PC-3 (cell line): ENCODE measurements at places on chromosomes 16 and 17. TPM values are rescaled to one million over a fixed set of nuclear protein-coding genes. Genes with fewer than 3 reads are reported as not detected.

DNA sequence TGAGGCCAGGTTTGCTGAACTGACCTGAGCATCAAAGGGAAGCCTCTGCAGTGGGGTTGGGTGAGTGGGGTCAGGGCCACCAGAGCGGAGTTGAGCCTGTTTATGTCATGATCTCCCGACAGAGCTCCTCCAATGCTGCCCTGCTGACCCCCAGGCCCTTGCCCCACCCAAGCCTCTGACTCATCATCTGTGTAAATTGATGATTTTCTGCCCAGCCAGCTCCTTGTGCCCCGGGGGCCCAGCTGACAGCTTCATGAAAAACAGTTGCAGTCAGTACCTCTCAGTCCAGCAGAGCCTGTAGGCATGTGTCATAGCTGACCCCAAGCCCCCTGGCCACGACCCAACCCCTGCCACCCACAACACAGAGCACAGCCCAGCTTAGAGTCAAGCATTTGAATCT, 134.9 kb downstream of the CCT6B start:
- DNase-seq = peak; percentile 44

DNA sequence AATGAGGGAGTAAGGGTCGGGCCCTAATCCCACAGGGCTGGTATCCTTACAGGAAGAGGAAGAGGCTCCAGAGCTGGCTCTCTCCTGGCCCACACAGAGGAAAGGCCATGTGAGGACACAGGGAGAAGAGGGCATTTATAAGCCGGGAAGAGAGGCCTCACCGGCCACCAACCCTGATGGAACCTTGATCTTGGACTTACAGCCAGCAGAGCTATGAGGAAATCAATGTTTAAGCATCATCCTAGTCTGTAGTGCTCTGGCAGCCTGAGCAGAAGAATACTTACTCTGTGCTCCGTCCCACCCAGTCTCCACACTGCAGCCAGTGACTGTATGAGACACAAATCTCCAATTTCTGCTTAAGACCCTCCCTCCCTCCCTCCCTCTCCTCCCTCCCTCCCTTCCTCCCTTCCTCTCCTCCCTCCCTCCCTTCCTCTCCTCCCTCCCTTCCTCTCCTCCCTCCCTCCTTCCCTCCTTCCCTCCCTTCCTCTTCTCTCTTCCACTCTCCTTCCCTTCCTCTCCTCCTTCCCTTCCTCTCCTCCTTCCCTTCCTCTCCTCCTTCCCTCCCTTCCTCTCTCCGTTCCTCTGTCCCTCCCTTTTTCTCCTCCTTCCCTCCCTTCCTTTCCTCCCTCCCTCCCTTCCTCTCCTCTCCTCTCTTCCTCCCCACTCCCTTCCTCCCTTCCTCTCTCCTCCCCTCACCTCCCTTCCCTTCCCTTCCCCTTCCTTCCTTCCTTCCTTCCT, 8.9 kb upstream of the TMEM220 start:
- DNase-seq = no peak

- no peak for DNase-seq
Observed at GRCh38 chr17:17527534-17527933, 31.3 kb upstream of the RASD1 start.

- peak; percentile 99 for DNase-seq
Observed at GRCh38 chr17:75693500-75694481, 26.7 kb downstream of the SAP30BP start.

- peak; percentile 45 for DNase-seq
Observed at GRCh38 chr17:28446716-28447395, 26.6 kb upstream of the SLC13A2 start.

DNA sequence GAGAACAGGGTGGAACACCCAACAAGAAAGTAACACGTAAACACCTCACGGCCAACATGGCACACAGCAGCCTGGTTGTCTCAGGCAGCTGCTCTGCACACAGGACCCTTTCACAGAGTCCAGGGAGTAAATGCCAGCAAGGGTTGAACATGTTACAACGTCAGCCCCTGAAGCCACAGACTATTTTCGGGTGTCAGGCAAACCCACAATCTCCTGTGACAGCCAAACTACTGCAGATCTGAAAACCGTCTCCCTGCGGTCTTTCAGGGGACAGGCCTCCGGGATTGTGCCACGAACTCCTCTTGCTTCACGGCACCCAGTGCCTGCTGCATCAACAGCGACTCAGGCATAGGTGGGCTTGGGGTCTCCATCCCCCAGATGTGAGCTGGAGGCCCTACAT, 127.7 kb downstream of the XYLT1 start:
- DNase-seq = no peak

DNA sequence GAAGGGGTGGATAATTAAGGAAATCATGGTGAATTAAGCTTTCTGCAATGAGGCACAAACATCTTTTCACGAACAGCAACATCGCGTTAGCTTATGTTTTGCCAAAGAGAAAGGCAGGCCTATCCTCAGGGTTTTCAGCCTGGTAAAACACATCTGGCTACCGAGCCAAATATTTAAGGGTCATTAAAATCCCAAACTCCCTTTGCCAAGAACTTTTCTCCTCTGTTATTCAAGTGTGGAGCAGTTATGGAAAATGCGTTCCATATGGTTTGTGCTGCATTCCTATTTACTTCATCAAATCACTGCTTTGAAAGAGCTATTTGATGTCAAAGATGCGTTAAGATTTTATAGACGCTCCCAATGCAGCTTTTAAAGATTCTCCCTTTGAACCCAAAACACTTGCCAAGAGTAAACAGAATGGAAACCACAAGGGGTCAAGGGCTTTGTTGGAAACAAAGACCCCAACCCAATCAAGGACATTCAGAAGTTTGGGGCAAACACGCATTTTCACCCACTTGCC, 308.3 kb upstream of the CDH5 start:
- no peak for DNase-seq

- DNase-seq = no peak
Observed at GRCh38 chr16:11234884-11235702, 20.9 kb downstream of the SOCS1 start.

- DNase-seq = no peak
Observed at GRCh38 chr16:1337486-1337885, 4.0 kb downstream of the BAIAP3 start.

- DNase-seq = no peak
Observed at GRCh38 chr17:1755252-1755826, 6.5 kb upstream of the SERPINF1 start.

DNA sequence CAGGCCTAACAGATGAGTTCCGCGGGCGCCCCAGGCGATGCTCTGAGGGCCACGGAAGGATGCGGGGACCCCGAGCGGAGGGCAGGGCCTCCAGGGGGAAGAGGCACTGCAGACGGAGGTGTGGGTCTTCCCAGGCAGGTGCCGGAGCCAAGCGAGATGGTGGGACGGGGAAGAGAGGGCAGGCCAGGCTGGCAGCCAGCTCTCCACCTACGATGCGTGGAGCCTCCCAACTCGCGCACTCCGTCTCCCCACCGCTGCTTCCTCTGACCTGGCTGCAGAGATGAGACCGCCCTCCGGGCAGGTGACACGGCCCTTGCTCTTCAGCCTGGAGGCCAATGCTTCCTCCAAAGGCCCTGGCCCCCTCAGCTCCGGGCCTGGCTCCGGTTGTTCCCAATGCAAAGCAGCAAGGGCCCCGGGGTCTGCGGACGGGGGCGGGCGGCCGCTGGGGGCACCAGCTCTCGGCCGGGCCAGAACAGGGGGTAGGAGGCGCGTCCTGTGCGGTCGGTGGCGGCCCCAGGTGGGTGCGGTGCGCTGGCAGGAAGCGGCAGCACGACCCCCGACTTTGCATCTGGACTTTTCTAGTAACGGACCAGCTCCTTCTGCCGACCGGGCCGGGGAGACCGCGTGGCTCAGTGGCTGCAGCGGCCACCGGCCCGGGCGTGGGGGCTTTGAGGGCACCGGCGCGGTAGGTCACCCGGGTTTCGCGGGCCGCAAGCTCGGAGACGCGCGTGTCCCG, 1.5 kb upstream of the SOX8 start:
- no peak for DNase-seq

DNA sequence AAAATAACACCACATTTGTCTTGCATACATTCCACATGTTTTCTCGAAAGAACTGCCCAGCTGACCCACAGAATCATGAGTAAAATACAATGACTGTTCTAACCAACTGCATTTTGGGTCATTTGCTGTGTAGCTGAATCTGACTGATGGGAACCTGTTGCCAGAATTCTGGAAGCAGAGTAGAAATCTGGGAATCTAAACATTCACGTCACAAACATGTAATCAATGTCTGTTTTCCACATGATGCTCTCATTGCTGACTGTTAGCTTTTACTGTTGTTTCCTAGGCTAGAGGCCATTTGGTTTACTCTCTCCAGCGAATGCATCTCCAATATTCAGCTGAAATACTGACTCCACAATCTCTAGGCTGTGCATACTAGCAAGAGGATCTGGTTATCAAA, 710.1 kb downstream of the KCNJ2 start:
- no peak for DNase-seq

GRCh38 chr17:74241431-74241830, 28.1 kb downstream of the TTYH2 start:
- no peak for DNase-seq

DNA sequence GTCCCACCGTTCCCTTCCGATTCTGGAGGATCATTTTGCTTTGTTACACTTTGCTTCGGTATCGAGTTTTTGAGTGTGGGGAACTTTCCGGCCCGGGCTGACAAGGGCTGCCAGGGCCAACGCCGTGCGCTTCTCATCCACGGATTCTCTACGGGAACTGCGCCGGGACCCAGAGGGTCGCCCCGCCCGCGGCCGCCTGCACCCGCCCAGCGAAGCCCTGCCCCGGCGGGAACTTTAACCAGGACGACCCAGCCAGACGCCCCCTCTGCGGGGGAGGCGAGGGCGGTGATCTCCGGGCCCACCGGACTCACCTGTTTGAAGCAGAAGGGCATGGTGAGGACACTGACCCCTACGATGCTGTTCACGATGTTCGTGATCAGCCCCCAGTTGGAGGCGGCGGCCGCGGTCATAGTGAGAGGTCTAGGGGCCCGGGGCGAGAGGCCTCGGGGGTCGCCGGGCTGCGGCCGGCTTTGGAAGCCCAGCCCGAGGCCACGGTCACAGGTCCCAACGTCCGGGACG, 536 bp downstream of the SLC38A10 start:
- no peak for DNase-seq

- DNase-seq = peak; percentile 47
Observed at GRCh38 chr16:89565256-89565505, 4.7 kb downstream of the RPL13 start.

- DNase-seq = no peak
Observed at GRCh38 chr17:19348806-19349205, 13.7 kb downstream of the B9D1 start.

DNA sequence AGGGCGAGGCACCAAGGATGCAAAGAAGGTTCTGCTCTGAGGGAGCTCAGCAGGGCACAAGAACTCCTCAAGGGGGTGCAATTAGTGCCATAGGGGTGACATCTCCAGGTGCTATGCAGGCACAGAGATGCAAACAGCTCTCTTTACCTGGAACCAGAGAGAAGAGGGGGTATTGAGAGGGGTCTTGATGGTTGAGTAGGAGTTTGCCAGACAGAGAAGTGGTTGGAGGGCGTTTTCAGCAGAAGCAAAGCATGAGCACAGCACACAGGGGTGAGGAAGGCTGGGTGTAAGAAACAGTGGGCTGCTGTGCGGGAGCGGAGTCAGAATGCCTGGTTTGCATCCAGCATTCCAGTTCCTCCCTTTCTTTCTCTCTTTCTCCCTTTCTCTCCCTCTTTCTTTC, 81.8 kb upstream of the LHX1 start:
- no peak for DNase-seq

The ABCA9 gene
- not detected in 2 replicates for total RNA-seq

The BANP gene
- total RNA-seq = 24.2 TPM in 2 replicates

The ARHGAP23 gene
- total RNA-seq = 9.0 and 10.6 TPM in 2 replicates

The RRAD gene
- total RNA-seq = 1.2 and 2.8 TPM in 2 replicates

The TMEM114 gene
- not detected in 2 replicates for total RNA-seq

The CCDC200 gene
- total RNA-seq = not detected in 2 replicates

The GPR139 gene
- not detected in 2 replicates for total RNA-seq

The TEKT5 gene
- not detected in 2 replicates for total RNA-seq

The ACSM3 gene
- 4.0 and 5.2 TPM in 2 replicates for total RNA-seq

The HBA1 gene
- not detected in 2 replicates for total RNA-seq
